ENCODE measurements at places on chromosomes 7 and 10.

GRCh38 chr10:87930934-87931835, 67.8 kb downstream of the PTEN start:
- no peak for DNase-seq

GRCh38 chr10:11636697-11637303, 25.4 kb upstream of the USP6NL start:
- DNase-seq, result no peak

DNA sequence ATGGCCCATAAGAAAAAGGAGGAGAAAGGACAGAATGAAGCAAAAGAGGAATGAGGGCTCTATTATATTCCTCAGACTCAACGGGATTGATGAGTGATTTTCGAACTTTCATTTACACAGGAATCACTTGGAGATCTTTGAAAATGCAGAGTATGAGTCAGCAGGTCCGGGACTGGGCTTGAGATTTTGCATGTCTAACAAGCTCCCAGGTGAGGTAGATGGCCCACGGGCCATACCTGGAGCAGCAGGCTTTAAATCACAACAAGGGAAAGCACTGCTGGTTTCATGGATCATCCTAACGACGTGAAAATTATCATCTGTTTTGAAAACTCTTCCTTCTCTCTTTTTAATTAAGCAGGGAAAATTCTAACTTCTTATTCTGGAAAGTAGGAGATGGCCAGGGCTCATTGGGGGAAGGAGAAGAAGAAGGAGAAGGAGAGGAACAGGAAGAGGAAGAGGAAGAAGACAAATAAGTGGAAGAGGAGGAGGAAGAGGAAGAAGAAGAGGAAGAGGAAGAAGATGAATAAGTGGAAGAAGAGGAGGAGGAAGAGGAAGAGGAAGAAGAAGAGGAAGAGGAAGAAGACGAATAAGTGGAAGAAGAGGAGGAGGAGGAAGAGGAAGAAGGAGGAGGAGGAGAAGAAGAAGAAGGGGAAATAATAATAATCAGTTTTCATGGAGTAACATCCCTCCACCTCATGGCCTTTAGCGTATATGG, 3.8 kb upstream of the SDK1 start:
- DNase-seq, result no peak

DNA sequence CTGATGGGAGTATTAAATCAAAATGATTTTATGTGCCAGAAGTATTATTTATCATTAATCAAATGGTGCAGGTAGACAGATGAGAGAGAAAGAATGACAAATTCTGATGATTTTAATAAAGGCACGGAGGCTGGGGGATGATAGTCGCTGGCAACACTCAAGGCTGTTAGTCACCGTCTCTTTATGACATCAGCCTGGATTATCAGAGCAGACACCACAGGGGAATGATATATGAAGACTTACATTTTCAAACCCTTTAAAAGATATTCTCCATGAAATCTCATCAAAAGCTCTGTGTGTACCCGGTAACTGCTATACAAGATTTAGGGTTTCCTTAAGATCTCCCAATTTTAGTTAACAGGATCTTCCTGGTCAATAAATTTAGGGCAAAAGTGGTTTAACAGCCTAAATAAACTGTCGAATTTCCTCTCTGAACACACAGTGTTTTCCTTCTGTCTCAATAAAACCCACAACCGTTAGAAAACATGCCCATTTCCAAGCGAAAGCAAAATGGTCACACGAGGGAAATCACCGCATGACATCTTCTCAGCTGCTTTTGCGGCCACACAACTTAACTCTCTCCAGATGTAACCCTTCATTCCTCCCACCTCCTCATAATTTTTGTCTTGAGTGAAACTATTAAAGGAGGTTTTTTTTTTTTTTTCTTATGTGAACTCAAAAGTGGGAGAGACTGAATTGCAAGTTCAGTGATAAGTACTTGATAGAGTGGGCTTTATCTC, 133.2 kb upstream of the FAM171A1 start:
- no peak for DNase-seq

DNA sequence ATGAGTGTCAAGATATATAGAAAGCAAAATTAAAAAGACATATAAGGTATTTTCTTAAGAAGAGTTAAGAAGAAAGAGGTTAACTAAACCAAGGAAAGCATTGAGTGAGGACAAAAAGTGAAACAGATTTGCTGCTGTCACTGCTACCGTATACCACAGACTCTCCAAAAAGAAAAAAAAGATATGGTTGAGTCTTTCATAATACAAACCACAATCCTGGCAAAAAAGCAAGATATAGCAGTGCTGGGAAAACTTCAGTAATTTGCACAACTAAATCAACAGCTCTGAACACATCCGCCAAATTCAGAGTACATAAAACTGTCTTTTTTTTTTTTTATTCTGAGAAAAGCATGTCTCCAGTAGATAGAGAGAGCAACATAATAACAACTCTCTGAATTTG, 114.7 kb downstream of the ETV1 start:
- DNase-seq, result no peak

GRCh38 chr10:110679486-110680272, 35.5 kb downstream of the RBM20 start:
- DNase-seq, result no peak

GRCh38 chr7:32164341-32164996, 94.3 kb upstream of the PDE1C start:
- DNase-seq, result no peak

GRCh38 chr10:20007426-20007825, 191.2 kb downstream of the PLXDC2 start:
- DNase-seq, result no peak

DNA sequence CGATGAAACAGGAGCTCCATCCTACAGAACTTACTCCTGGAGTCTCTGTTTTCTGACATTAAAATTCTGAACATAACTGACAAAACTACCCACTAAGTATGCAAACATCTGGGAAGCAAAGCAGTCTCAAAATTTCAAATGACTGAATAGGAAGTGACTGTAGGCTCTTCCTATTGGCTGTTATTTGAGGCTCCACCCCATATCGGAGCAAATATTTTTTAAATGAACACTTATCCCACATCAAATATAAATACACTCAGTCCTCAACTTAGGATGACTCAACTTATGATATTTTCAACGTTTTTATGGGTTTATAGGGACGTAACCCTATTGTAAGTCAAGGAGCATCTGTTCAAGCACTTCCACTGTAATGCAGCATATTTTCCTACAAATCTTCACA, 8.8 kb downstream of the HSPA12A start:
- DNase-seq, result no peak

DNA sequence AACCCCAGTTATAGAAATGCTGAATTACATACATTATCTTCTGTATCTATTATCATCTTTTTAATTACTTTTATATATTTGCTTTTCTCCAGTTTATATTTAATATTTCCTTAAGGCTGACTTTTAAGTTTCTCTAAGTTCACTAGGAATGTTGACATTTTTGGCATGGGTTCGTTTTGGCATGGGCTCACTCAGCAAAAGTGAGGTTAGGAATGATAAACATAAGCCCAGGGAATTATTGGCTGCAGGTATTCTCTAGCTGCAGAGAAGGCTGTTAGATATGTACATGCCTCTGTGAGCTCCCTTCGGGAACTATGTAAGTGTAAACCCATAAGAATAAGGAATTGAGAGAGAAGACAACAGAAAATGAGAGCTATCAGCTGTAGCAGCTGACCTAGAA, 63.6 kb upstream of the RAB18 start:
- DNase-seq, result no peak

DNA sequence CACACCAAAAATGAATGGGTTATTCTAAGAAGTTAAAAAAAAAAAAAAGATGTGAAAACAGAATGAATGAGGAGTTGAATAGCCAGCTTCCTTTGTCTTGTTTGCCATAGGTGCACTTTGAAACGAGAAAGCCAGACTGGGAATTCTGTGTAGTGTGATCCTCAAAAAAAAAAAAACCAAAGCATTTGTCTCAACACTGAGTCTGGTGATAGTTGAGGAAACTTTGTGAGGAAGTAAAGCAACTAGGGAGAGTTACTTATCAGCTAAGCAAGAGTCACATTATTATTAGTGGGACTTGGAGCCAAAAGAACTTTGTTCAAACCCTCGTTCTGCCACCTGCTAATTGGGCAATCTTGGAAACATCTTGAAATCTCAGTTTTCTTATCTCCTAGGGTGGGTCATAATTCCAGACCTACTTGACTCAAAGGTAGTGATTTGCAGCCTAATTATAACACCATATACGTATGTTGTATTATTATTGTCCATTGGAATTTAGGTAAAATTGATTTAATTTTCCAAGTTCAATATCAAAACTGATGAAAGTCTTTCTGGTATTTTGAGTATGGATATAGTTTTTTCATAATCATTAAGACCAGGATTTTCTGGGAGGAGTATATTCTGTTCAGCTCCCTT, 99.8 kb upstream of the GJD4 start:
- DNase-seq, result no peak

DNA sequence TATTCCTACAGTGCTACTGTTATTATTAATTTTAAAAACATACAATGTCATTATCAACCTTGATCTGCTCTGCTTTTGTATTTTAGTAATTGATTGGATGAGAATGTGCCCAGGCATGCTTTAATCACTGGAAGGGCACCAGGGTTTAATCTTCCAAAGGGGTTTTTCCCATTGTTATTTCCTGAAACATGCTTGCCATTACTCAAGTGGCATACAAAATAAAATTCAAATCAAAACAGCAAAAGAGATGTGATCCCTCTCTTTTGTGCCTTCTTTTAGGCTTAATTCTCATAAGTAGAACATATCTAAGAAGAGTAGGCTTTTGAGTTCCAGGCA, 963.3 kb downstream of the LRMDA start:
- no peak for DNase-seq

DNA sequence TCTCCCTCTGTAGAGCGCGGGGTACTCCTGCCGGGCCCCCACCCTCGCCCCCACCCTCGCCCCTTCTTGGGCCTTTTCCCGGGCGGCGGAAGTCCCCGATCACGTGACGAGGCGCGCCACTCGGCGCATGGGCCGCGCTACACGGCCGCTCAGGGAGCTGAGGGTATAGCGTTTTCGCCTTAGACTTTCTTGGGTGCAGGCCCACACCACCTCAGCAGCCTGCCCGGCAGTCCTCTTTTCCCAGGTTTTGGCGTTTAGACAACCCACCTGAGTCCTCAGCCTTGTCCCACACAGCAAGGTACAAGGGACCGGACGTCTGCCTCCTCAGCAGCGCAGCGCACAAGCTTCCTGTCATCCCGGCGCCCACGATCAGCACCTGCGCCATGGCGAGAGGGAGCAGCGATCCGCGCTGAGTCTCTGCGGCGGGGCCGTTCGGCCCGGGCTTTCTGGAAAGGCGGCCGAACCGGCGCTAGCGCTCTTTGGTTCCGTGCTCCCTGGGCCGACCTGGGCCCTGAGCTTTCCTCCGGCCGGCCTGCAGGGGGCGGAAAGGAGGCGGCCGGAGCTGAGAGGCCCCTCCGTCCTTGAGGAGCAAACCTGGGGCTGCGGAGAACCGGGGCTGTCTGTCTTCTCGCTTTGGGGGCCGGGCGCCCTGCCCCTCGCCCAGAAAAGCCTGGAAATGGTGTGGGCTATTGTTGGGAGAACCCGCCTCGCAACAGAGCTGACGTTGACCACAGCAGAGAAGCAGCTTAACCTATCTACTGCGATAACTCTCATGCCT, at the start of gene RNLS:
TSS of gene RNLS (minus strand) at position 513 of the 778 bp plus-strand sequence.
- peak; percentile 68 for DNase-seq

Data from stimulated activated CD4-positive, alpha-beta T cell treated with anti-CD3 and anti-CD28 coated beads, Interleukin-1b, Interleukin-23, amount 100 ng/mL, for 48 hours (primary cell).